ENCODE measurements at places on chromosomes 6 and 20. TPM values are rescaled to one million over a fixed set of nuclear protein-coding genes. Genes with fewer than 3 reads are reported as not detected.

The SPACA1 gene
- not detected for total RNA-seq

DNA sequence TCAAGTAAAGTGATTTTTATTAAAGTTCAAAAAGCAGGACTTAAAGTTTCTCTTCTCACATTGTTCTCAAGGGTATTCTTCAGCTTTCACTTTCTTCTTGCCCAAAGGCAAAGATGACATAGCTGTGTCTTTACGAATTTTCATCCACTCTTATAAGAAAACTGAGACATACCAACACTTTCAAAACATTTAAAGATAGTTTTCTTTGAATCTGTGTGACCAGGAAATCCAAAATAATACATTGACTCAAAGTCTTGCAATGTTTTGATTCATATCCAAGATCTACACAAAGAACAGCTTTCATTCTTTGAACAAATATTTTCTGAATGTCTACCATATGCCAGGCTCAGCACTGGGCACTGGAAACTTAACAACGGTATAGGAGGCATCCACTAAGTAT lies 117.9 kb downstream of the SIM1 start:
- DNase-seq: peak; percentile 12

- DNase-seq: peak; percentile 84
These were observed 1.8 kb downstream of the NFKBIE start for GRCh38 chr6:44263354-44264100.

DNA sequence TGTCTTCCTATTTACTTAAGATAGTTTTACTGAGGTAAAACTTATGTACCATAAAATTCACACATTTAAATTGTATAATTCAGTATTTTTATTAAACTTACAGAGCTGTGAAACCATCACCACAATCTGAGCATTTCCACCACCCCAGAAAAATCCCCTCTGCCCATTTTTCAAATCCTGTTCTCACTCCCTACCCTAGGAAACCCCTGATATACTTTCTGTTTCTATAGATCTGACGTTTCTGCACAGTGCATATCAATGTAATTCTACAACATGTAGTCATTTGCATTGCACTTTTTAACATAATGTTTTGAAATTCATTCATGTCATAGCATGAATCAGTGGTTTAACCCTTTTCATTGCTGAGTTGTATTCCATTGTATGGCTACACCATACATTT lies 96.7 kb upstream of the OPRM1 start:
- DNase-seq: no peak

- DNase-seq: no peak
These were observed 11.8 kb downstream of the SMIM28 start for GRCh38 chr6:138389551-138389950.

GRCh38 chr6:8236956-8237355 lies 134.6 kb upstream of the EEF1E1 start:
- no peak for DNase-seq

DNA sequence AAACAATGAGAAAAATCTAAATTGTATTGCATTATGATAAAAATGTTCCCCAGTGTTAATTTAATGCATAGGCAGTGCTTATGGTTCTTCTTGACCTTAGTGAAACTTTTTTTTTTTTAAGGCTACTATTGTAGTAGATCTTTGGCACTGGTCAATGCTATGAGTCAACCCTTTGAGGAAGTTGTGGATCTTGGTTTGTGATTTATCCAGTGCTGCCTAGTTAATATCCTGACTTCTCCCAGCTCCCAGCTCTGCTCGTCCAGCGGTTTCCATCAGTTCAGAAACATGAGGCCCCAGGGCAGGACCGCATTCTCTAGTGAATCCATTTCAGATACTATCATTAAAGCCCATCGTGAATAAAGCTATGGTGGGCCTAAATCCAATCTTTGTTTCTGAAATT lies 364.5 kb upstream of the JARID2 start:
- peak; percentile 65 for DNase-seq

- no peak for DNase-seq
These were observed 128.2 kb upstream of the SPACA1 start for GRCh38 chr6:87919416-87919815.
